ENCODE measurements at places on chromosomes 7 and 10.

- no peak for DNase-seq
Observed at GRCh38 chr10:124701435-124701834, 42.7 kb downstream of the FAM53B start.

- peak; percentile 5 for DNase-seq
Observed at GRCh38 chr10:126459878-126460481, 71.7 kb upstream of the ADAM12 start.

GRCh38 chr10:119535305-119535704, 7.2 kb downstream of the RGS10 start:
- no peak for DNase-seq

DNA sequence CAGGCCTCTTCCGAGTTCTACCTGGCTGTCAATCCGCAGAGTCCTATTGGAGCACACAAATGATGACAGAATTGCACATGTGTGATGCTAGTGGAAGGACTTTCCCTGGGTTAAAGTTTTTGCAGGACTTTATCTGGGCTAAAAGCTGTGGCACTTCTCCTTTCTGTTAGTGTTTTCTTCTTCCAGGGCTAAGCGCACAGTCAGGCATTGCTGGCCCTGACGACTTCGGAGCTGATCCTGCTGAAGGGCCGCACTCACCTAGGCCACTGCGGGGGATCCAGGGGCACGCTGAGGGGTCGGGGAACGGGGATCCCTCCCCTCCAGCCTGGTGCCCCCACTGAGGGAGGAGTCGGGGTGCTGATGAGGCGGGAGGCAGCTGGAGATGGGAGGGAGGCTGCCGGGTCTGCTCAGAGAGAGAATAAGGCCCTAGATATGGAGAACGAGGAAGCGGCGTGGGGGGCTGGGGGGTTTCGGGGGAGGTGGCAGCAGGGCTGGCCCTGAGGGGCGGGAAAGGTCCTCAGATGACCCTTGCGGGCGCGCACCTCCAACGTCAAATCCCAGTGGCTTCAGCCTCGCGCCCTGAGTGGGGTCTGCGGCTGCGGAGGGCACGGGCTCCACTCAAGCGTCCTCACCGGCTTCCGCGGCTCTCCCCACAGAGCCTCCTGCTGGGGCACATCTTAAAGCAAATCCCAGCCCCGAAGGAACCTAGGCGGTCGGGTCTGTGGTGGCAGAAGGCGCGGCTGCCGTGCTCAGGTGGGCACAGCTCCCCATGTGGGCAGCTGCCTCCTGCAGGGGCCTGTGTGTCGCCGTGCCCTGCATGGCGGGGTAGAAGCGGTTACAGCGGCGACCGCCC, 30.9 kb downstream of the AGR3 start:
- DNase-seq = no peak

DNA sequence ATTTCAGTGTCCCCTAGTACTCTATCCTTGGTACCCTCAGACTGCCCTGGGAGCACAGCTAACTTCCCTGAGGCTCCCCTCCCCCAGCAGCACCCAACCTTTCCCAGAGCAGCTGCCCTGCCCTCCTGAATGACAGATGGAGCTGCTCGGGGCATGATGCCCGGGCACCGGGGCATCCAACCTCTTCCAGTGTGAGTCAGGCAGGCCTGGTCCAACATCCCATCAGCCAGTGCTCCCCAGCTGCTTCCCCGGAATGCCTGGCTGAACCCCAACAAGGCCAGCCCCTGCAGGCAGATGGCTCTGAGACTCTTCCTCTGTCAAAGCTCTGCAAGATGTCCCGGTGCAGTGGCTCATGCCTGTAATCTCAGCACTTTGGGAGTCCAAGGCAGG, 11.9 kb upstream of the TSPAN15 start:
- DNase-seq = no peak

DNA sequence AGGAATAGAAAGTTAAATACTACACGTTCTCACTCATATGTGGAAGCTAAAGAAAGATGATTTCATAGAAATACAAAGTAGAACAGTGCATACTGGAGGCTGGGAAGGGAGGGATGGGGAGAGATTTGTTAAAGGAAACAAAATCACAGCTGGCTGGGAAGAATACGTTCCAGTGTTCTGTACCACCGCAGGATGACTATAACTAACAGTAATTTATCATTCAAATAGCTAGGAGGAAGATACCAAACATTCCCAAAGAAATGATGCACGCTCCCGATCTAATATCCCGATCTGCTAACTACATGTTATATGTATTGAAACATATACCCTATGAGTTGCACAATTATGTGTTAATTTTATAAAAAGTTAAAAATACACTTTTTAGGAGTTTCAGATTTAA, 162.3 kb downstream of the ZMYND11 start:
- DNase-seq = no peak

DNA sequence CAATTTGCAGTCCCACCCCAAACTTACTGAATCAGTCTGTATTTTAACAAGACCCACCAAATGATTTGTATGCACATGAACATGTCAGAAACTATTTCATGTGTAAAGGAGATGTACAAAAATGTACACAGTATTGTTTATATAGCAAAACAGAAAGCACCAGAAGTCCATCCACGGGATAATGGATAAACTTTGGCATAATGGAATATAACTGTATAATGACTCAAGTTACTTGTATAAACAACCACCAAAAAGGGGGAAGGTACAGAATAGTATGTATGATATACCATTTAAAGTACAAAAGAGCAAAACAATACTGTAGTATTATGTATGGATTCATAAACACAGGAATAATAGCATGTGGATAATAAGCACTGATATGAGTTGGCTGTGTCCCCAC, 22.4 kb downstream of the NUP42 start:
- DNase-seq = no peak

Data from GM12864 (cell line).